ENCODE measurements at places on chromosomes 13 and 19. TPM values are rescaled to one million over a fixed set of nuclear protein-coding genes. Genes with fewer than 3 reads are reported as not detected.

DNA sequence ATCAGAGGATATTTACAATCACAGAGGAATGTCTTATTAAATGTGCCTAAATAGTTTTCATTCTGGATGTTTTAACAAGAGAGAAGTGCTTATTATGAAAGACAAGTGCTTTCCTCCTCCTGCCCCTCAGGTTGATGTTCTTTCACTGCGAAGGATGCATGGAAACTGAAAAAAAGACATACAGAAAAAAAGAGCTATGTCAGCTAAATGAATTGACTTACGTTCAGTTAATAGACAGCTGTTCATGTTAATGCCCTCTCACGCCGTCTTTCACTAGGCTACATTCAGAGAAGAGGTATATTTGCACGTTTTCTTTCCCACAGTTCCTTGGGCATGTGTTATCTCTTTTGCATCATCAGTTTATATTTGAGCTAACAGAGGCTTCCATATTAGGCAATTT is 821.8 kb upstream of the PCDH9 start:
- H3K4me3 ChIP-seq = no peak overlapping the region
- no peaks in the 10 kb centered on the region for H3K4me1 ChIP-seq
- H3K36me3 ChIP-seq = no peaks in the 10 kb centered on the region

The PSG5 gene
- not detected for total RNA-seq

GRCh38 chr19:17216058-17216670 is 1.0 kb downstream of the USE1 start:
- DNase-seq = no peak
- H3K36me3 ChIP-seq = peaks cover 7% of the 10 kb centered on the region
- H3K27me3 ChIP-seq = no peaks in the 10 kb centered on the region
- peak overlapping the region; percentile 59 for H3K4me3 ChIP-seq

DNA sequence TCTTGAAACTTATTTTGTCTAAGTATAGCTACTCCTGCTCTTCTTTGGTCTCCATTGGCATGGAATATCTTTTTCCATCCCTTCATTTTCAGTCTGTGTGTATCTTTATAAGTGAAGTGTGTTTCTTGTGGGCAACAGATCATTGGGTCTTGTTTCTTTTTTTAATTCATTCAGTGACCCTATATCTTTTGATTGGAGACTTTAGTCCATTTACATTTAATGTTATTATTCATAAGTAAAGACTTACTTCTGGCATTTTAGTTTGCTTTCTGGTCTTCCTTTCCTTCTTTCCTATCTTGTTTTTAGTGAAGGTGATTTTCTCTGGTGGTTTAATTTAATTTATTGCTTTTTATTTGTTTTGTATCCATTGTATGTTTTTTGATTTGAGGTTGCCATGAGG is 19.8 kb downstream of the CD70 start:
- no peaks in the 10 kb centered on the region for H3K4me1 ChIP-seq
- H3K27me3 ChIP-seq = no peaks in the 10 kb centered on the region
- H3K27ac ChIP-seq = no peak overlapping the region
- H3K36me3 ChIP-seq = no peaks in the 10 kb centered on the region

DNA sequence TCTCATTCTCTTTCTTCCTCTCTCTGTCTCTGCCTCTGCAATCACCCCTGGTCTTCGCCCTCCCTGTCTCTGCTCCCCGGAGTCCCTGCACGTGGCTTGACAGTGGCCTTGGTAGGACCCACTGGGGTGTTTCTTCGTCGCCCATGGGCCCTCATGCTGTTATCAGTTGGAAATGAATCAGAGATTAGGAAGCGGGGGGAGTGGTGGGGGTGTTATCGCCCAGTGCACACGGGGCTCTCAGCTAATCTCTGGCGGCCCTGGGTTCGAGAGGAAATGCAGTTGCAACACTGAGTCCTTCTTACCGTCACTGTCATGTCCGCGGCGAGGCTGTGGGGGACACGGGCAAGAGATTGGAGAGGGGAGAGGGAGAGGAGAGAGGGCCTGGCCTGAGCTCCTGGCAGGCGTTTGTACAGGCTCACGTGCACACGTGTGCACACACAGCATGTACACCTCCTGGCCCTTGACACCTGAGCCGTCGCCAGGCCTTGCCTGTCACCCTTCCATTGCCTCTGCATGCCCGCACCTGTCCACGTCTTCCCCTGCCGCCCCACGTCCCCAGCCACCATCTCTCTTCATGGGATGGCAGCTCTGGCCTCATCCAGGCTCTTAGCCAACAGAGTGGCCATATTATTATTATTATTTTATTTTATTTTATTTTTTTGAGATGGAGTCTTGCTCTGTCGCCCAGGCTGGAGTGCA is 37.8 kb upstream of the SLC7A10 start:
- no peak for DNase-seq
- no peaks in the 10 kb centered on the region for H3K36me3 ChIP-seq
- H3K27me3 ChIP-seq = no peaks in the 10 kb centered on the region
- no peaks in the 10 kb centered on the region for H3K4me1 ChIP-seq

DNA sequence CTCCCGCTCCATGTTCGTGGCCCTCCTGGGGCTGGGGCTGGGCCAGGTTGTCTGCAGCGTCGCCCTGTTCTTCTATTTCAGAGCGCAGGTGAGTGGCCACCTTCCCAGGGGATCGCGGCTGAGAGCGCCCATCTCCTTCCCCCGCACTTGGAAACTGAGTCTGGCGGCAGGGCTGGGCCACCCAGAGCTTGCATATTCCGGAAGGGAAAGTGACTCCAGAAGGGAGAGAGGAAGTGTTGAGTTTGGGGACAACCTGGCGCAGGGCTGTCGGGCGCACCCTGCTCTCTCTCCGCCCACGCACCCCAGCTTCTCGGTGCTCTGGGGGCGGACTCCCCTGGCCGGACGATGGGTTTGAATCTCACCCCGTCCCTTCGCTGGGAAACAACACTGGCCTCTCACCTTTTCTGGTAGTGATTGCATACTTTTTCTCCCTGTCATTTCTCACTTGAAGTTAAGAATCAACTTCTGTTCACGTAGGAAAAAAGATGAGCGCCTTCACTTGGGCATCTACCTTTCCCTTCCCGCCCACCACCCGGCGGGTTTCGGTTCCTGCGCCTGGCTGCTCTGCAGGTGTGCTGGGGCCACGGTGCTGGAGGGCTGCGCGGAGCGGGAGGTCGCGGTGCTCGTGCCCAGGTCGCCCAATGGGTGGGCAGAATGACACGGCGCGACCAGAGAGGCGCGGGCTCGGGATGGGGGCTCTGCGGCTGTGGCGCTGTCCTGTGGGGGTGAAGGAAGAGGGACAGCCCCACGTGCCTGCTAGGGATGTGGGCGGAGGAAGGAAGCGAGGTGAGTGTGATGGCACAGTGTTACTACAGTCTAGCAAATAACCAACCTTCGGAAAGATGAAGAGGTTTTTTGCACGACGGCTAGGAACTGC is 721 bp downstream of the TNFSF11 start:
- H3K36me3 ChIP-seq = no peaks in the 10 kb centered on the region
- H3K27me3 ChIP-seq = peaks cover 18% of the 10 kb centered on the region

The HOMER3 gene
- total RNA-seq = 29.0 TPM

- H3K4me1 ChIP-seq = no peaks in the 10 kb centered on the region
- no peak for DNase-seq
- no peak overlapping the region for H3K4me3 ChIP-seq
- H3K27ac ChIP-seq = no peak overlapping the region
Measured at GRCh38 chr13:49956131-49956530, 20.0 kb upstream of the SPRYD7 start.

- H3K27me3 ChIP-seq = no peaks in the 10 kb centered on the region
- no peak overlapping the region for H3K4me3 ChIP-seq
- DNase-seq = no peak
- no peak overlapping the region for H3K27ac ChIP-seq
- no peaks in the 10 kb centered on the region for H3K36me3 ChIP-seq
- H3K4me1 ChIP-seq = no peaks in the 10 kb centered on the region
Measured at GRCh38 chr13:46369506-46370277, 17.4 kb downstream of the RUBCNL start.

DNA sequence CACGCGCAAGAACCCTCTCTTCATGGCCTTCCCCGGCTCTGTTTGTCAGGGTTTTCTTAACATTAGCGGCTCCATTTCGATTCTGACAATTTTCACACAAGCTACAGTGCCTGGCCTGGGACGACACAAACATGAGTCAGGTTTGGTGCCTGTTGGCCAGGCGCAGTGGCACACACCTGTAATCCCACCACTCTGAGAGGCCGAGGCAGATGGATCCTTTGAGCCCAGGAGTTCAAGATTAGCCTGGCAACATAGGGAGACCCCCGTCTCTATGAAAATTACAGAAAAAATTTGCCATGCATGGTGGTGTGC is 1.9 kb upstream of the RAB20 start:
- H3K27ac ChIP-seq = no peak overlapping the region
- H3K4me3 ChIP-seq = no peak overlapping the region
- peak; percentile 13 for DNase-seq
- peaks cover 47% of the 10 kb centered on the region for H3K4me1 ChIP-seq
- H3K27me3 ChIP-seq = no peaks in the 10 kb centered on the region
- H3K36me3 ChIP-seq = no peaks in the 10 kb centered on the region
